ENCODE measurements at places on chromosomes 11 and 22. TPM values are rescaled to one million over a fixed set of nuclear protein-coding genes. Genes with fewer than 3 reads are reported as not detected.

ZP1 gene
- 1.0 TPM for polyA plus RNA-seq

DNA sequence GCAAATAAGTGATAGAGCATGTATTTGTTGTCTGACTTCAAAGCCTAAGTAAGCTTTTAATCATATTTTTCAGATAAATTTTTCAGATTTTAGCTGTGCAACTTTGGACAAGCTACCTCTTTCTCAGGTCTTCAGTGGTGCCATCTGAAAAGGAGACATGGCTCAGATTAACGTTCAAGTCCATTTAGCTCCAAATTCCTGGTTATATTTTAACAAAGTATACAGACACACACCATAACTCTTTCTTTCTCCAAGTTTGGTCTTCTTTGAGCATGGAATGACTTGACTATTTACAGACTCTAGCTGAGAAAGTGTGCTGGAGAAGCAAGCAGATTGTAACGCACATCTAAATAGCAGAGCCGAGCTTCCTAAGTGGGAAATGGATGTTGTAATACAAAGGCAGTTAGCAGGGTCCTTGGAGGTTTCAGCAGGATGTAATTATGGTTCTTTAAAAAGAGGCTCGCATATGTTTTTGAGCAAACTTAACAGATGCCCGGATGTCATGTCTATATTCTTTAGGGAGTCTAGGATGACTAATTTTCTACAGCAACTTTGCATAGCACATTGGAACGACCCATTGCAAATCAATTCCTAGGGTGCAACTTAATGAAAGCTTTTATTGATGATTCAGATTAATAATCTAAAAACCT lies 128.1 kb upstream of the E2F8 start:
- DNase-seq = peak; percentile 60

GRCh38 chr22:37557321-37558001 lies 2.8 kb upstream of the CDC42EP1 start:
- DNase-seq = no peak

DNA sequence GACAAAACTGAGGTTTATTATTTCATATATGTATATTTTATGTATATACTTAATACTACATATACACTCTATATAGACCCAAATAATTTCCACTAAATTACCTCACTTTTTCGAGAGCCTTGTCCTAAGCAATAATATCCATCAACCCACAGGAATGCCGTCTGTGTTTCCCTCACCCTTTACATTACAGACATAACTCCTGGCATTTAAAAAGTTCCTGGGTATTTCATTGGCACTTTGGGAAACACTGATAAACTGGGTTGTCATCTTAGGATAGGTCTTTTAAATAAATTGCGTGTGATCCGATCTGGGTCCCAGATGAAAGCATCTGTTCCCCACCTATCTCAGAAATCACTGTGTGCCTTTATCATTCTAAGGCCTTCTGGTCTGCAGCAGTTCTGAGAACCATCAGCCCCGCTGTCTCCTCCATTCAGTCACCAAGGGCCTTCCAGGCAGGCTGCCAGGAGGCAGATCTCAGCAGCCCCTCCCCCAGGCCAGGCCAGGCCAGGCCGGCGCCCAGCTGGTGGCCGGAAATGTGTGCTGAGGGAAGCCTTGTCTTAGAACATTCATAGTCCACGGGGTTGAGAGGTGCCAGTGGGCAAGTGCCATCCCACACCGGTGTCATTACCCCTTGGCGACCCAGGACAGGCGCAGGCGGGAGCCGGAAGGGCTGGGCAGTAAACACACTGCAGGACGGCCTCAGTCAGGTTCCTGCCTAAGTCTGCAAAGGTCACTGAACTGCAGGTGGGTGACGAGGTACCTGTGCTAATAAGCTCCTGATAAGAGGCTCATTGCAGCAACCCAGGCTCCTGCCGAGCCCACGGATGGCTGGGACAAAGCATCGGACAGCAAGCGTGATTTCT lies 3.3 kb downstream of the FGF19 start:
- DNase-seq = peak; percentile 88

GRCh38 chr11:69202511-69203221 lies 46.9 kb downstream of the SMIM38 start:
- no peak for DNase-seq

DNA sequence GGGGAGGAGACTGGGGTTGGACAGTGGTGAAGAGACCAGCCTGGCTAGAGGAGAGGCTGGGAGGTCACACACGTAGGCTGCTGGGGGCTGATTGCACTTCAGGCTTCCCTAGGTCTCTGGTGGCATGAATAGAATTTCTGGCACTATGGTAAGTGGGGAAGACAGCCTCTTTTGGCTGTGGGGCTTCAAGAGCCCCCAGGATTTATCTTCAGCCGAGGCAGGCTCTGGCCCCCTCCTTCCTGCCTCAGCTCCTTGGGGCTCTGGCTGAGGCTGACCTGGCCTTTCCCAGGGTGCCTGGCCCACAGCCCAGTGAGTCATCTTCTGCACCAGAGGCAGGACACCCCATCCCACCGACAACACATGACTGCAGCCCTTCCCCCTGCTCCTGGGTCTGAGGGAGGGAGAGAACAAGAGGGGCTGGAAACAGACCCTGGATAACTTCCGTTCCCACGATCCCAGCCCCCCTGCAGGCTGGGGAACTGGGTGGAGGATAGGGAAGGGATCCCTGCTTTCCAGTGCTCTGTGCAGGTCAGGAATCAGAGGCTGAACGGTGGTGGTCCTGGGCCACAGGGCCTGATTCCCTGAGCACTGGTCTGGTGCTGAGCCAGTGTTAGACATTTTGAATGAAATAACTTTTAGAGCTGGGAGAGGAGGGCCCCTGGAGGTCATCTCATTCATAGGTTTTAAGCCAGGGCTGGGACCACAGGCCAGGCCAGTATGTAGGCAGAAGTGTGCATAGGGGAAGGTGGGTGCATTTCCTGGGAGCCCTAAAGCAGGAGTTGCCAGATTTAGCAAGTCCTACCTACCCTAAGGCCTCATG lies 26.5 kb downstream of the ARHGEF17 start:
- DNase-seq = no peak

GRCh38 chr11:10524471-10524870 lies 16.5 kb downstream of the RNF141 start:
- no peak for DNase-seq

GRCh38 chr11:130114281-130114680 lies 44.6 kb downstream of the APLP2 start:
- no peak for DNase-seq

GRCh38 chr11:95345651-95346050 lies 114.6 kb upstream of the SESN3 start:
- no peak for DNase-seq

FXYD2 gene
- polyA plus RNA-seq = 0.63 TPM

DNA sequence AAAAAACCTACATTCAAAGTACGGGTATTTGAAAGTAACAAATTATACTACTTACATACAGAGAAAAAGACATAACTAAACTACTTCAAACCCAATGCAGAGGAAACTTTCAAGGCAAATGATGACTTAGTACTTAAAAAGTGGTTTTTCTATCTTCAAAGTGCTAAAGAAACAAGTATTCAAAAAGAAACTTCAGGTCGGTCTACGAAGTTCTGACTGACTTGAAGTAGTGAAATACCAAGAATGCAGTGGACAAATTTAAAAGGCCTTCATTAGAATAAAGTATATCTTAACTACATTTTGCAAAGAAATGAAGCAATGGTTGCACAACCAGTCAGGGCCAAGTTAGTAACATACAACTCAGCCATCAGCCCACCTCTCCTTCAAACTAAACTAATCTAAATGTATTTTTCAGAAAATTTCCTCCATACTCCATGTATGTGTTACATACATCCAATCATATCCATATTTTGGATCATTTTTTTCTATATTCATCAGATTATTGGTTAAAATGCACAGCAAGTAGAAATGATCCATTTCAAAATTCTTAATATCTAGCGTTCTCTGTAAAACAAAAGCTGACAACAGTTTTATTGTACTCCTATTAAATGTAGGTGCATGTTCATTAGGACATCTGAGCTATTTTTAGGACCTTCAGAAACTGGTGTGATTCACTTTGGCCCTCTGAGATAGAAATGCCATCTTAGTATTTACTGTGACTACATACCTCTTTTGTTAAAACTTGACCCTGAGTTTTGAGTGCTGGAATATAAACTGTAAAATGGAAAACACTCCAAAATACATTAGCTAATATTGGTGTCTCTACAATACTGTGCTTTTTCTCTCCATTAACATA lies 49.9 kb downstream of the BIRC2 start:
- no peak for DNase-seq

- no peak for DNase-seq
Observed at GRCh38 chr11:117072517-117073461, 25.4 kb downstream of the SIK3 start.

FERMT3 gene
- 5.6 TPM for polyA plus RNA-seq

Measured in brain (organoid and tissue), 16 donors.